NCI-H187 treated with DMSO at 0.1 percent for 48 hours (cell line): ENCODE measurements at places on chromosomes 12 and 14.

- DNase-seq, result no peak
Measured at GRCh38 chr14:71636076-71636475, 296.2 kb upstream of the RGS6 start.

DNA sequence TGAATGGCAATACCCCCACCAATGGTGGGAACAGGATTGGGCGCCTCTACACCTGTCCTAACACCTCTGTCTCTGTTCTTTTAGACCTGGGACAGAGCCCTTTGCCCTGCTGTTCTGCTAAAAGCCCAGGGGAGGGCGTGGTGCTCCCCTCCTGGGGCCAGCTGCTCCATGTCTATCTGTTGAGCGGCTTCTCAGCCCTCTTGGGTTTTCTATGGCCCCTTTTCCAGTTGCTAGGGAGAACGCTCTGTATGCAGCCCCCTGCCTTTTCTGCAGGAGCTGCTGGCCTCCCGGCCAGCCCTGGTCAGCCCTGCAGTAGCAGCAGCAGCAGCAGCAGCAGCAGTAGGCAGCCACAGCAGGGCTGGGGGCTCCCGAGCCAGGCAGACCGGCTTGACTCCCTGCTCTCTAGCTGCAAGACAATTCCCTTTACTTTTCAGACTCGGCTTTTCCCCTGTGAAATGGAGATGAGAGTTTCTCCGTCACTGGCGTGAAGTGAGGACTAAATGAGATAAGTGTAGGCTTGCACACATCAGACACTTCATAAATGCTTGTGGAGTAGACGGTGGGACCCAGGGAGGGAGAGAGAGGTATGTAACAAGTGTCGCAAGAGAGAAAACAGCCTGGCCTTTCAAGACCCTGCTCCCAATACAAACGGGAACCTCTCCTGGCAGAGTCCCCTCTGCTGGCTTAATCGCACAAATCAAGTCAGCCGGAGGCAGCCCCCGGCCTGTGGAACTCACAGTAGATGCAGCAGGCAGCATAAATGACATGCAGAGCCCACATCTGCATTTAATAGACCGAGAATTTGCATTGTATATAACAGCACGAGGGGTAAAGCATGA is 1.0 kb downstream of the RTL1 start:
- no peak for DNase-seq

DNA sequence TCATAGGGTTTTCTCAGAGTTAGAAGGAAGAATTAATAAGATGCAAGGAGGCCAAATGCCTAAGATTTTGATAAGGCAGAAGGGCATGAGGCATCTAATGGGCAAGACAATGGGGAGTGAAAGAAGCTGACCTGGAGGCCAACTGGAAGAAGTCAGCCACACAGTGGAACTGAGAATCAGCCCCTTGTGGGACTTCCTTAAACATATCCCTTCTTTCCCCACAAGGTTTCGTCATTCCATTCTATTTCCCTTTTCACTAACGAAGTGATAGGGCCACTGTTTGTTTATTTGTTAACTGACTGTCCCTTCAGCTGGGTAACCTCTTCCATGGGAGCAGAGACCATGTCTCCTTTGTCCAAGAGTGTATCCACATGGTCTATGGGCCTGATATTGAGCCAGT is 86.2 kb downstream of the HELB start:
- no peak for DNase-seq

GRCh38 chr12:58293308-58293982 is 352.1 kb downstream of the ATP23 start:
- DNase-seq, result no peak

GRCh38 chr12:23753628-23754365 is 195.7 kb downstream of the SOX5 start:
- DNase-seq, result no peak

- no peak for DNase-seq
Measured at GRCh38 chr12:95181103-95181502, 36.2 kb downstream of the FGD6 start.

DNA sequence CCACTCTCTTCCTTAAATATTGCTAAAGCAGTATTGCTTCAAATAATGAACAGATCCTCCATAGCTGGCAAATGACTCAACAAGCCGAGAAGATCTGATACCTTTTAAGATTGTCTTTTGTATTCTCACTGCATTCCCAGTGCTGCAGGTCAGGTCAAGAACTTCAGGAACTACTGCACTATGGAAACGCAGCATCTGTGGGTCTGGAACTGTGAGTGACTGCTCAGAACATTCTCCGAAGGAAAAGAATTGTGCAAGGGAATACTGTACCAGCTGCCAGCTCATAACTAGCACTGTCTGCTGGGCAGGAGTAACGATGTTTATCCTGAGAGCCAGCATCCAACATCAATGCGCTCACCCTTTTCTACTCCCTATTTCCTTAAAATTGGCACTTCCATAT is 348.0 kb upstream of the SOX5 start:
- DNase-seq, result no peak

- no peak for DNase-seq
Measured at GRCh38 chr12:45458238-45458637, 242.3 kb downstream of the ANO6 start.

DNA sequence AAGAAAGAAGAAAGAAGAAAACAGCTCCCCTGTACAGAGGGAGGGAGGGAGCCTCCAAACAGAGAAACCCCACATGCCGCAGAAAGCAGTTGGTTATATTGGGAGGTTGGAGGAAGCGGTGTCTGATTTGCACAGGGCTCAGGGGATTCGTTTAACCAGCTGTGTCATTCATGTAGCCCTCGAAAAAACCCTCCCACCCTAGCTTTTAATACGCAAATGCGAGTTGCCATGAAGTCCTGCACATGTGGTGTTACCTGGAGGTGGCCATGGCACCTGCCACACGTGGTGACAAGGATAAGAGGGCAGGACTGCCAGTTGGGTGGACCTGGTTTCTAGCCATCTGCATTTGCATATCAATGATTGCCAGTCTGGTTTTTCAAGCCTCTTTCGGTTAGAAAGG is 40.9 kb downstream of the TMEM30B start:
- DNase-seq, result no peak

- DNase-seq, result peak; percentile 89
Measured at GRCh38 chr12:102879144-102879763, 37.8 kb downstream of the PAH start.

DNA sequence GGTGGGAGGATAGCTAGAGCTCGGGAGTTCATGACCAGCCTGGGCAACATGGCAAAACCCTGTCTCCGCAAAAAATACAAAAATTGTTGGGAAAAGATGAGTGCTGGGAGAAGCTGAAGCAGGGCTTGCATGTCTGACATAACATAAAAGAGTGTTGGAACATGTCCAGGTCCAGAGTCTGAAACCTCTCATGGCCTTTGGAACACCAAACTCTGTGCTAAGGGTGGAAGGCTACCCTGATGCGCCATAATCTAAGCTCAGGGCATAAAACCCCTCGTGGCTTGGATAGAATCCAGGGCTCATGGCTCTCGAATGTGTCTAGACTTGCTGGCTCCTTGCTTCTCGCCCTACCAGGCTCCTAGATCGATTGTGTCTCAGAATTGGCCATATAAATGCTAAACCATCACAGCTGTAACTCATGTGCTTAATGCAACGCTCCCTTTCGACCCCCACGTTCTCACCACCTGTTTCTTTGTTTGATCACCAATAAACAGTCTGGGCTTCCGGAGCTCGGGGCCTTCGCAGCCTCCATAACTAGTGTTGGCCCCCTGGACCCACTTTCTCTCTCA is 6.7 kb upstream of the CLEC7A start:
- DNase-seq, result no peak

GRCh38 chr12:13799574-13799973 is 181.8 kb downstream of the GRIN2B start:
- no peak for DNase-seq

GRCh38 chr12:62407587-62407986 is 59.0 kb upstream of the MON2 start:
- no peak for DNase-seq

GRCh38 chr14:84128050-84128449 is 1401.9 kb upstream of the FLRT2 start:
- DNase-seq, result no peak

DNA sequence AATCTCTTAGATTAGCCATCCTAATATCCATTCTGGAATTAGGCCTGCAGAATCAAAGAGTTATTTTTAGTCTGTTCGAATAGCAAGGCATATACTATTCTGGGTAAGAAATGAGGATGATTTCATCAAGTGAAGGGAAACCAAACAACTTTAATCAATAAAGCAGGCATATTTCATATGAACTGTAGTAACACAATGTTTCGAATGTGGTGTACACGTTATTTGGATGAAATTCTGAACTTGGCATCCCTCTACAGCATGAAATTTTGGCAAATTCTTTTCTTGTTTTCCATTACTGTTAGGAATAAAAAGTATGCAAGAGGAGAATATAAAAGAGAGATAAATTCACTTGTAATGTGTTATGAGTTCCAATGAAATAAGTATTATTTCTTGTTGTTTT is 1233.3 kb upstream of the SEL1L start:
- DNase-seq, result no peak

DNA sequence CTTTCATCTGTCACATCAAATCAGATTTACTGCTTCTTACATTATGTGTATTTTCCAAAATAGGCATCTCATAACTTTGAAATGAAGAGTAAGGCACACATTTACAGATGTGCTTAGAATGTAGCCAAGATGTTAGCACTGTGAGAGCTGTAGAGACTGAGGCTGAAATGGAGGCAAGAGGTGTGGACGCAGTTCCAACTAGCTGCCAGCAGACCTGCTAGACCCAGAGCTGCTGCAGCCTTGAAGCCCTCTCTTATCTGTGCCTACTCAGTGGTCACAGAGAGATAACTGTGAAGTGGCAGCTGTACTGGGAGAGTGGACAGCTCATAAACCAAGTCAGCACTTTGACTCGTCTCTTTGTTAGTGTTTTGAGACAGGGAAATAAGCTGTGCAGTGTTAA is 470.9 kb downstream of the CCER1 start:
- no peak for DNase-seq

DNA sequence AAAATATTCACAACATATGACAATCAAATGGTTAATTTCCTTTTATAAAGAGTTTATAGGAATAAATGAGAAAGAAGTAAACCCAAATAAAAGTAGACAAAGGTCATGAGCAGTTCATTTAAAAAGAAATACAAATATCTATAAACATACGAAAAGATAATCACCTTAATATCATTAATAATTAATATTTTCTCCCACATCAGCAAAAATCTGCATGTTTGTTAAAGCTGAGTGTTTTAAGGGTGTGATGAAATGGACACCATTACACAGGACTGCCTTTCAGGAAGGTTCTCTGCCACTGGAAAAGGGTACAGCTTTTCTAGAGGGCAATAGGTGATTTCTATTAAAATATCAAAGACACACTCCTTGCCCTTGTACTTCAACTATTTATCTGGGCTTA is 14.7 kb upstream of the DHRS4 start:
- no peak for DNase-seq

GRCh38 chr12:26231921-26232320 is 36.5 kb downstream of the SSPN start:
- no peak for DNase-seq

- DNase-seq, result no peak
Measured at GRCh38 chr14:95130549-95130948, 26.8 kb downstream of the DICER1 start.

DNA sequence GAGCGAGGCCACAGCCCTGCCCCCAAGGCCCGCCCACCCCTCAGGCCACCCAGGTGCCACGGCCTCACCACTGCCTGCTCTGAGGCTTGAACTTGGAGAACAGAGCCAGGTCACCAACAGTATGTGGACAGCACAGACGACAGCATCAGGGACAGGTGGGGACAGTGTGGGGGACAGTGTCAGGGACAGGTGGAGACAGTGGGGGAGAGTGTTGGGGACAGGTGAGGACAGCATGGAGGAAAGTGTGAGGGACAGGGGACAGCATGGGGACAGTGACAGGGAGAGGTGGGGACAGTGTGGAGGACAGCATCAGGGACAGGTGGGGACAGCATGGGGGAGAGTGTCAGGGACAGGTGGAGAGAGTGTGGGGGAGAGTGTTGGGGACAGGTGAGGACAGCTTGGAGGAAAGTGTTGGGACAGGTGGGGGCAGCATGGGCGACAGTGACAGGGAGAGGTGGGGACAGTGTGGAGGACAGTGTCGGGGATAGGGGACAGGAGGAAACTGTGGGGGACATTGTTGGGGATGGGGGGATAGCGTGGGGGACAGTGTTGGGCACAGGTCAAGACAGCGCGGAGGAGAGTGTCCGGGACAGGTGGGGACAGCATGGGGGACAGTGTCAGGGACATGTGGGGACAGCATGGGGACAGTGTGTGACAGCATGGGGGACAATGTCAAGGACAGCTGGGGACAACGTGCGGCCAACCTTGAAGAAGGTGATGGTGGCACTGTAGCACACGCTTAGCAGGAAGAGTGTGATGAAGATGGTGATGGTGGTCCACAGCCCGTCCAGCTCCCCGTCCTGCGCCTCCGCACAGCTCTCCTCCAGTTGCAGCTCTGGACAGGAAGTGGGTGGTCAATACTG is 114.9 kb downstream of the TMEM121 start:
- no peak for DNase-seq

DNA sequence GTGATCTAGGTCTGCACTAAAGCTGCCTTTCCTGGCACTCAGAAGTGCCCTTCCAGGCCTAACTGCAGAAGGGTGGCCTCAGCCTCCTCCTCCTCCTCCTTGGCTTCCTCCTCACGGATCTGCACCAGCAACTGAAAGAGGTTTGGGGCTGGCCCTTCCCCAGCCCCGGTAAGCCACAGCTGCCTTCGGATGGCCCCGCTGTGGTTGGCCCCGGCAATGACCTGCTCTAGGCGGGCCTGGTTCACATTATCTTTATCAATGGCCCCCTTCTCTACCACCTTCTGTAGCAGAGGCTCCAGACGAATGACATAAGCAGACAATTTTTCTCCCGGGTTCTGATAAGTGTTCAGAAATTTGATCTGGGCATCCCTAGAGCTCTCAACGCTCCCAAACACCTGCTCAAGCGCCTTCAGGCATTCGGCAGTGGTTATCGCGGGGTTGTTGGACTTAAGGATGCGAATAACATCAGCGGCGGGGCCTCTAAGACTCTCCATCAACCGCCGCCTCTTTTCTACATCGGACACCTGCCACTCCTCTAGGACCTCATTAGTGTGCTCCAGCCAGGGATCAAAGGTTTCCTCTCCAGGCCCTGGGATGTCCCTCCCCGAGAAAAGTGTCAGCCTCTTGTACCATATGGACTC is 1.5 kb downstream of the PNMA1 start:
- DNase-seq, result peak; percentile 87

GRCh38 chr14:64704143-64704742 is at the start of gene PLEKHG3:
TSS of gene PLEKHG3 (plus strand) at chr14:64704424. CDS start at chr14:64727632, 23,208 bp downstream.
- DNase-seq, result no peak

GRCh38 chr14:35378425-35379233 is 25.9 kb downstream of the NFKBIA start:
- DNase-seq, result no peak

GRCh38 chr12:132056320-132056719 is 87.8 kb downstream of the DDX51 start:
- DNase-seq, result no peak

GRCh38 chr14:67943947-67944346 is 124.4 kb downstream of the RAD51B start:
- peak; percentile 29 for DNase-seq
